ENCODE measurements at places on chromosomes 4 and X.

DNA sequence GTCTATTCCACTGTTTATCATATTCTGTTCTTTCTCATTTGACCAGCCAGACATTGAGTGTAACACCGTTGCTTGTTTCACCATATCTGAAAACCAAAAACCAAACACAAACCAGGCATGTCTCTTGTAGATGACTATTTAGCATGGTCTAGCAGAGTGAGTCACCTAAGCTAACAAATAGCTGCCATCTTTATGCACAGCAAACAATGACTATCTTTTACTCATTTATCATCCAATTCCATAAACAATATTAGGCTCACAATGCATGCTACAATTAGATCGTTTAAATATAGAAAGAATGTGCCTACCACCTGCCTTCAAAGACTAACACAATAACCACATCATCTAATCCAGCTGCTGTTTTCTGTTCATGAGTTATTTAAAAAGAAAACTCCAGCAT is 495.4 kb downstream of the PCDH19 start:
- no peak for DNase-seq

DNA sequence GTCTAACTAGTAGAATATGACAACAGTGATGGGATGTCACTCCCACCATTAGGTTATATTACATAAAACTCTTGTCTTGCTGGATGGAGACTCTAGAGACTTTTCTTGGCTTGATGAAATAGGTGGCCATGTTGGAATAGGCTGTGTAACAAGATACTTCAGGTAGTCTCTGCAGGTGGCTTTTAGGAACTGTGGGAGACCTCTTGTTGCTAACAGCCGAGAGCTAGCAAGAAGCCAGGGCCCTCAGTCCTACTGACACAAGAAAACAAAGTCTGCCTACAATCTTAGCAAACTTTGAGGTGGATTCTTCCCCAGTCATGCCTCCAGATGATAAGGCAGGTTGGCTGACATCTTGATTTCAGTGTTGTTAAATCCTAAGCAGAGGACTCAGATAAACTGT is 72.5 kb downstream of the GNL3L start:
- DNase-seq = no peak

DNA sequence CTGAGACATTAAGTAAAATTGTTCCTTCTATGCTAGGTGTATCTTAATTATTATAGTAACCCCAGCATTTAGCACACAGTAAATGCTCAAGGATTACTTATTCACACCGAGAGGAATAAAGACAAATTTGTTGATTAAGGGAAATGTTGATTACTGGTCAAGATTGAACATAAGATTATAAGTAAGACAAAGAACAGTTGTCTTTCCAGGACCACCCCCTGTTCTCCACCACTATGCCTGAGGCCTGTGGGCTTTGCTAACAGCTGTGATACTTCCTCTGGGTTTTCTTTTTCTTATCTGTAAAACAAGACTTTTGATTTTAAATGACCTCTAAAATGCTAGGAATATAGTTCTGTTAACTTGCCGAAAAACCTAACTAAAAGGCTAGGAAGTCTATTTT is 128.0 kb downstream of the DCLK2 start:
- DNase-seq = no peak

GRCh38 chrX:10107483-10107882 is 49.3 kb upstream of the CLCN4 start:
- no peak for DNase-seq

- peak; percentile 40 for DNase-seq
Observed at GRCh38 chrX:39491548-39492297, 606.0 kb downstream of the BCOR start.

DNA sequence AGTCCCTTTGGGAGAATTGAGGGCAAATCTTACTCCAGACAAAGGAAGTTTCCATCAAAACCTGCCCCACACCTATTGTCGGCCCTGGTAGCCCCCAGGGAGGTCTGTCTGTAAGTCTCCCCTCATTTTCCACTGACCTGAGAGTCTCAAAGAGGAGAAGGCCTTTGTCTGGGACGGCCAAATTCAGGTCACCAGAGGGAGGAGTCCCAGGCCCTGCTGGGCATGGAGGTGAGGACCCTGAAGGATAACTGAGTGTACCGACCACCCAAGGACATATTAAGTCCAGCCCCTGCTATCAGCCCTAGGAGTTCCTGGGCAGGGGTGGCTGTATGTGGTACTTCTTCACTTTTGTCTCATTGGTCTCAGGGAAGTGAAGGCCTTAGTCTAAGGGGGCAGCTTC is 229.9 kb downstream of the FGF13 start:
- no peak for DNase-seq

- peak; percentile 14 for DNase-seq
Observed at GRCh38 chrX:120365320-120365719, 3.4 kb downstream of the ATP1B4 start.

- no peak for DNase-seq
Observed at GRCh38 chr4:125486351-125486750, 171.6 kb downstream of the FAT4 start.

- no peak for DNase-seq
Observed at GRCh38 chr4:93436000-93436626, 392.4 kb upstream of the ATOH1 start.

DNA sequence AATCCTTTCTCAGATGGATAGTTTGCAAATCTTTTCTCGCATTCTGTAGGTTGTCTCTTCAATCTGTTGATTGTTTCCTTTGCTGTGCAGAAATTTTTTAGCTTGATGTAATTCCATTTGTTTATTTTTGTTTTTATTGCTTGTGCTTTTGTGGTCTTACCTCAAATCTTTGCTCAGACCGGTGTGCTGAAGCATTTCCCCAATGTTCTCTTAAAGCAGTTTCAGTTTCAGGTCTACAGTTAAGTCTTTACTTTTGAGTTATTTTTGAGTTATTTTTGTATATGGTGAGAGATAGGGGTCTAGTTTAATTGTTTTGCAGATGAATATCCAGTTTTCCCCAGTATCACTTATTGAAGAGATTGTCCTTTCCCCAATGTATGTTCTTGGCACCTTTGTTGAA is 18.2 kb upstream of the SLC25A14 start:
- no peak for DNase-seq

- no peak for DNase-seq
Observed at GRCh38 chr4:27085396-27085795, 224.8 kb downstream of the STIM2 start.

- no peak for DNase-seq
Observed at GRCh38 chr4:168163106-168163505, 70.8 kb downstream of the ANXA10 start.

DNA sequence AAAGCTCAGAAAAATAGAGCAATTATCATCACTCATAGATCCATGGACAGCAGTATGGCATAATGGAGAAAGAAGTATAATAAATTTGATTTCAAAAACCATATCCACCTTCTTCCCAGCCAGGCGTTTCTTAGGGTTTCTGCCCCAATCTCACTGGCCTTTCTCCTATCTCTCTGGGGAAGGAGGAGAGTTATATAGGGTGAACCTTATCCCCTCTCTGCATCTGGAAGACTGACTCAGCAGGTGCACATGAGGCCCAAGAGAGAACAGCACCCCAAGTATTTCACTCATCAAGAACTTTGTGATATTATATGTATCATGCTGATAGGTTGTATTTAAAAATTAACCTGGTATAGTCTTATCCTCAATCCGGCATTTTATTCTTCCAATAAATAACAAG is 318.8 kb upstream of the RASGEF1B start:
- no peak for DNase-seq

DNA sequence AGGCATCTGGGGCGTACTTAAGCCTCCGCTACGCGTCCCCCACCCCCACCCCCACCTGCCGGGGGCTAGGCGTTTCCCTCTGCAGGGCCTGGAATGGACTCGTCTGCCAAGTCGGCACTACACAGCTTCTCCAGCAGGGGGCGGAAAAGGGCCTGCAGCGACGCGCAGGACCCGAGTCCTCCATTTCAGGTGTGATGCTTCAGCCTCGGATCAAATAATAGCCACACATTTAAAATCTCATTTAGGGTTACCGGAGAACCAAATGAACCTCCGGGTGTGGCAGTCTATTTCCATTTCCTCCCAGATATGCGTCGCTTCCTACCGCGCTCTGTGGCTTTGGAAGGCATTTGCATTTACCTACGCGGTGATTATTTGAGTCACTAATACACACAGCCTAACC is 2.9 kb downstream of the PAK3 start:
- peak; percentile 72 for DNase-seq

- DNase-seq = no peak
Observed at GRCh38 chr4:67366311-67366861, 178.9 kb downstream of the CENPC start.

DNA sequence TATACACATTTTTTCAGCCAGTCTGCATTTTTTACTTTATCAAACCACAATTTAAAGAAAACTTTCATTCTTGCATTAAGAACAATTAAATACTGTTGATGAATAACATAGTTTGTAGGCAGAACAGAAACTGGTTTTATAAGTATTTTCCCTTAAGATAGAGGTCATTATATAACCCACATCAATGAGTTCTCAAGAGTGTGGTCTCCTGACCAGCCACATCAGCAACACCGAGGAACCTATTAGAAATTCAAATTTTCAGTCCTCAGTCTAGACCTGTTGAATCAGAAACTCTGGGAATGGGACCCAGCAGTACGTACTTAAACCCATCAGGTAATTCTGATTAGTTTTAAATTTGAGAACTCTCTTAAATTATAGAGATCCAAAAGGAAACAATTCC is 299.6 kb upstream of the ARSJ start:
- DNase-seq = no peak

GRCh38 chr4:55510685-55511084 is 36.0 kb downstream of the CLOCK start:
- DNase-seq = no peak

DNA sequence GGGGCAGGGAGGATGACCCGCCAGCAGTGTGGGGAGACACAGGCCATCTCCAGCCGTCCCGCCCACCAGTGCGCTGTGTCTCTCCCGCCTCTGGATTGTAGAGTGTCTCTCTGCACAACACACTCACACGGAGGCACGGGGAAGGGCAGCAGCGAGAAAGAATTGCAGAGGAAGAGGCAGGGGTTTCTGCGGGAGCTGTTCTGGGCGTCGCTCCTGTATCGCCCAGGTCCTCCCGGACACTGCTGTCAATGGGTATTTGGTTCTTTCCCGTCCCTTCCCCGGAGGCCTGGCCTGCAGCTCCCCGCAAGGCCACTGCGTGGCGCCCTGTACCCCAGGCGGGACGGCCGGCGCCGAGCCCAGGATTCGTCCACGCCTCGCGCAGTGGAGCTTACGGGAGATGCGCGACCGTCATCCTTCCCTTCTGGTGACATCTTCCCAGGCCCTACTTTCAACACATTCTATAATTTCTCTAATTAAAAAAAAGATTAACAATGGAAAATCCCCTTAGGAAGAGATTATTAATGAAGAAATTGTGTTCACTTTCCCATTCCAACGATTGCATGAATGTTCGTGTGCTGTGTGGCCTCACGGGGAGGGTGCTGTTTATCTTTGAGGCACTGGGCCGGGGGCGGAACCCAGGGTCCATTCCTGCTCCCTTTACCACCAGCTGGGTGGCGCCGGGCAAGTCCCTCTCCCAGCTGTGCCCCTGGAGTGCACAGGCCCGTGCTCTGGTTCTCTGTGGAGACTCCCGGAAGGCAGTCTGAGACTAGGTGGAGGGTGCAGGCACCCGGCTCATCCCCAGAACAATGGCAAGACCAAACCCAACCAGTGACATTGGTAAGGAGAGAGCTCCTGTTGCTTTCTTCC is 95.7 kb downstream of the CPZ start:
- no peak for DNase-seq

DNA sequence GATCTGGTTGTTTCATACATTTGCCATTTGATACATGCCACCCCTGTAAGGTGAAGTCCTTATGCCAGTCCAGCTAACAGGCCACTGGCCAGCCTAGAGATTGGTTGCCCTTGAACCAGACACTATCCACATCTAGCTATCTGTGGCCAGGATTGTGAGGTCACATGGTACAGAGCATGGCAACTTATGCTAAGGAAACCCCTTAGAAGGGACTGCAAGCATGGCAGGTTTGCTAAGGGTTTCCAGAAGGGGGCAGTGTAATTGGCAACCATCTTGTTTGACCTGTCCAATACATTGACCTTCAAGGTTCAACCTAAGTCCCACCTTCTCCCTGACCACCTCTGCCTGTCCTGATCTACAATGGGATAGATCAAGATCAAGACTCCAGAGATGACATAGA is 47.5 kb downstream of the SMC1A start:
- DNase-seq = no peak

DNA sequence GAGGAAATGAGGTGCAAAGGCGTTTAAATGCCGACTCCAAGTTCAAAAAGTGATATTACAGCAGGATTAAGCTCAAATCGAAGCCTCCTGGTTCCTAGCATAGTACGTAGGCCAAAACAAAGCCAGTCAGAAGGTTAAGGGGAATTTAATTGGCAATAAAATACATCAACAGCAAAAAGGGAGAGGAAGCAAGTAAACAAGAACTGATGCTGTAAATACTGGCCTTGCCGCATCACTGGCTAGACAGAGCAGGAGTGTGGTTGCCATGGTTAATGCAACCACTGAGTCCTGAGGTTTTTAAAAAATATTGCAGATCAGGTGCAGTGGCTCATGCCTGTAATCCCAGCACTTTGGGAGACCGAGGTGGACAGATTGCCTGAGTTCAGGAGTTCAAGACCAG is 63.2 kb upstream of the FBXW7 start:
- no peak for DNase-seq

- no peak for DNase-seq
Observed at GRCh38 chrX:136147976-136148375, 643 bp downstream of the FHL1 start.

- no peak for DNase-seq
Observed at GRCh38 chr4:73178389-73178788, 80.2 kb downstream of the ANKRD17 start.

DNA sequence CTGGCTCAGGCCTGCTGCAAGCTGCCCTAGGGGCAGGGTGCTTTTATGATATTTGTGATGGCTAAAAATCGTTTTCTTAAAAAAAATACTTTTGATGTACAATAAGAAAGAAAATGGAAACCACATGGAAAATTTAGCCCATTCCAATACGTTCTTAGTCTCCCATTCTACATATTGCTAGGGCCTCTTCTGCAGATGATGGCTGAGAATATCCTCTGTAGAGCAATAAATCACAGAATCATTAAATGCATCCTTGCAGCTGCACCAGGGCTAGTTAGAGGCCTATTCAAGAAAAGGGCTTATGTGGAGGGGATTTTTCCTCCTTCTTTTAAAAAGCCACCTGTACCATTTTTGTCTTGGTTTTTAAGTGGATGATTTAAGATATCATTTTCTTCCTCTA is 97.6 kb upstream of the C1GALT1C1 start:
- DNase-seq = no peak

DNA sequence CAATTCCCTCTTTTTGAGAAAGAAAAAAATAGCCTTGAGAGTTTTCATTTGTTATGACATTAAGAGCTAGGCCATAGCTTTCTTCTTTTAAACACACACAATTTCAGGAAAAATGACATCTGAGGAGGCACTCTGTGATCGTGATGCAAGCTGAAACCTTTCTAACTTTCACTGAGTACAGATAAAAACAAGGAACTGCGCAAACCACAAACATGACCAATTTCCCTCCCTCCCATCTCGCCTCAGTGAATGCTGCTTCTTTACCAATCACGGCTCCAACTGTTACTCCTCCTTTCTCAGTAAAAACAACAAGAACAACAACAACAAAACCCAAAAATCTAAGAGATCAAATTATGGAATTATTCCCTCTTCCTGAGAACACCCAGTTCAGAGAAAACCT is 626.8 kb downstream of the TLL1 start:
- no peak for DNase-seq
